Left ventricle myocardium inferior (tissue), 1 donor: ENCODE measurements at places on chromosomes 4 and X. TPM values are rescaled to one million over a fixed set of nuclear protein-coding genes. Genes with fewer than 3 reads are reported as not detected.

DNA sequence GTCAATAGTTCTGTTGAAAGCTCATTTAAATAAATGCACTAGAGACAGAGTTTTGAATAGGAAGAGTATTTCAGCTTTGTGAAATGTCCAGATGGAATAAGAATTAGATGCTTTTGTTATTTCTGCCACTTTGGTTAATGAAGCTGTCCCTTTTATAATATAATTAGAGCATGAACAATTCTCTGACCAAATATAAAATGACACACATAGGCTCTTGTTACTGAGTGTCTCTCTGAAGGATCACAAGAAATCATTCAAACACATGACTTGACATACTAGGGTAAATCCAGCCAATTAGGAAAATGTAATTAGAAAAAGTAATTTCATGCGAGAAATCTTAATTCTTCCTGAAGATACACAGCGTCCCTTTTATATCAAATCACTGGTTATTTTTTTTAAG is 68.4 kb upstream of the DDIT4L start:
- no peak for DNase-seq

- no peak for DNase-seq
These were observed 4.2 kb downstream of the MID1 start for GRCh38 chrX:10615931-10616774.

IL2 gene
- not detected for total RNA-seq

DNA sequence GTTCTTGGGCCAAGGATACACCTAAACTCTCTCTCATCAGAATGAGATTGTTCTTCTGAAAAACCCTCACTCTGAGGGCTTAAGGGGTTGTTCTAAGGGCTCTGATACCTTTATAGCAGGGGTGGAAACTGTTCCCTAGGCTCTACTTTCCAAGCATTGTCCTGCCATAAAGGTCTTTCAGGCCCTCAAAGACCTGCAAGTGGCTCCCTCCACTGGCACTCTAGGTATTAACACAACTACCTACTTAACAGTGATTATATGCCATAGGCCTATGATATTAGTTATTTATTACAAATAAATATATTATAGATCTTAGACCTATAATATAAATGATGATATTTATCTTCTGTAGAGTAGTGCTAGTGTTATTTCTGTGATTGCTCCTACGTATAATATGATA is 473.7 kb upstream of the RPS6KA3 start:
- DNase-seq, result no peak

DNA sequence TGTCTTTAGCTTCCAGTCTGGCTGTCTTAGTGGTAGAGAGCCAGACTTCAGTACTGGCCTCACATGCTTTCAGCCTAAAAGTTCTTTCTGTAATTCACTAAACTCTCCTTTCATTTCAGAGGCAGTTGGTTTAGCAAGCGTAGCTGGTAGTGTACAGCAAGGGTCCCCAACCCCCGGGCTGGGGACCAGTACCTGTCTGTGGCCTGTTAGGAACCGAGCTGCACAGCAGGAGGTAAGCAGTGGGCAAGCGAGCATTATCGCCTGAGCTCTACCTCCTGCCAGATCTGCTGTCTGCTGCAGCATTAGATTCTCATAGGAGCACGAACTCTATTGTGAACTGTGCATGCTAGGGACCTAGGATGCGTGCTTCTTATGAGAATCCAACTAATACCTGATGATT is 72.0 kb downstream of the QRFPR start:
- DNase-seq, result no peak

- DNase-seq, result no peak
These were observed 593.8 kb downstream of the SMARCA1 start for GRCh38 chrX:128929271-128930057.

GRCh38 chr4:20538905-20539304 is 161.4 kb upstream of the PACRGL start:
- no peak for DNase-seq

- DNase-seq, result no peak
These were observed 17.7 kb downstream of the OGT start for GRCh38 chrX:71550578-71550977.

DOK7 gene
- total RNA-seq, result 46.7 TPM

BEND2 gene
- total RNA-seq, result not detected

- no peak for DNase-seq
These were observed 37.6 kb upstream of the H2AZ1 start for GRCh38 chr4:99987681-99988080.

DNA sequence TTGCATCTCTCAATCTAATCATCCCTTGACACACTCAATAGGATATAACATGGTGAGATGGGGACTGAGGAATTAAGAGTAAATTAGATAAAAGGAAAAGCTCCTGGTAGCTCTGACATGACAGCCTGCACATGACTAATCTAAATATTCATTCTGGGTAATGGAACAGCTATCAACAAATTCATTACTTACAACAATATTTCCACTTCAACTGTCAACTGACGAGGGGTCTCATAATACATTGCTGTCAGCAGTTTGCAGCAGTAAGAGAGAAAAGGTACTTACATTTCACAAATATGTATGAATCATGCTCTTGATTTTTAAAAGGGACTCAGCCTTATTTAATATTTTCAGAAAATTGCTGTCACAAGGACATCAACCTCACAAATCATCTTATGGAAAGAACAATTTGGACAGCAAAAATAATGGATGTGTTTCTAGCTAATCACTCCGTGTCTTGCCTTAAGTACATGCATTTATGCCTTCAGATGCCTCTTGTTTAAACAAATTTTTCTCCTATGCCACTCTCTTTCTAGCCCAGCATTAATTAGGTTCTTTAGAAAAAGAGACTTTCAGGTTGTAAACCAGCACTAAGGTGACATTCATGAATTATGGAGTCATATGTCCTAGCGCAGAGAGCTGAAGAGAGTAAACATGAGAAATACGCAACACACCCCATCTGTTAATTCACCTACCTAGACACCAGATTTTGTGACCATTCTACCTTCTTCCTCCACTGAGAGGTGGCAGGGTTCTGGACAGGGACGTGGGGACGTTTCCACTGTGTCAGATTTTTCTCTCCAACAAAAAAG is 99.6 kb upstream of the TMEM150C start:
- no peak for DNase-seq

GJB1 gene
- not detected for total RNA-seq

- no peak for DNase-seq
These were observed 162.9 kb upstream of the USP9X start for GRCh38 chrX:40922307-40922706.

DNA sequence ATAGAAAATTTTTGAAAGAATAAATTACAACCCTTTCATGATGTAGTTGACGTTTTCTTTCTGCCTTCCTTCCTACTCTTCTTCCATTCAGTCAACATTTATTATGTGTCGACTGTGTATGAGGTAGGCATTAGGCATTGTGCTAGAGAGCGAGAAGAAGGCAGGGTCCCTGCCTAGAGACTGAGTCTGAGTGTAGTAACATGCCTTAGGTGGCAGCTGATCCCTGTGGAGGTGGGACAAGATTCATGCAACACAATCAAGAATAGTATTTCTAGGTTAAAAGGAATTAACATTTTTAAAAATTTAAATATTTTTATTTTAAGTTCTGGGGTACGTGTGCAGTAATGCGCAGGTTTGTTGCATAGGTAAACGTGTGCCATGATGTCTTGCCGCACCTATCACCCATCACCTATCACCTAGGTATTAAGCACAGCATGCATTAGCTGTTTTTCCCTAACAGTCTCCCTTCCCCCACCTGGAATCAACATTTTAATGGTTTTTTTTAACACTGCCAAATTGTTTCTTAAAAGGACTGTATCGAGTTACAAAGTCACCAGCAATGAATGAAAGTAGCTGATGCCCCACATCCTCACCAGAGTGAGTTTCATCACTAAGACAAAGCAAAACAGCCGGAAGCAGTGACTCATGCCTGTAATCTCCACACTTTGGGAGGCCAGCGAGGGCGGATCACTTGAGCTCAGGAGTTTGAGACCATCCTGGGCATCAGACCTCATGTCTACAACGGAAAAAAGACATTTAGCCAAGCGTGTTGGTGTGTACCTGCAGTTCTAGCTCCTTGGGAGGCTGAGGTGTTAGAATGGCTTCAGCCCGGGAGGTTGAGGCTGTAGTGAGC is 84.0 kb downstream of the WWC2 start:
- no peak for DNase-seq

DNA sequence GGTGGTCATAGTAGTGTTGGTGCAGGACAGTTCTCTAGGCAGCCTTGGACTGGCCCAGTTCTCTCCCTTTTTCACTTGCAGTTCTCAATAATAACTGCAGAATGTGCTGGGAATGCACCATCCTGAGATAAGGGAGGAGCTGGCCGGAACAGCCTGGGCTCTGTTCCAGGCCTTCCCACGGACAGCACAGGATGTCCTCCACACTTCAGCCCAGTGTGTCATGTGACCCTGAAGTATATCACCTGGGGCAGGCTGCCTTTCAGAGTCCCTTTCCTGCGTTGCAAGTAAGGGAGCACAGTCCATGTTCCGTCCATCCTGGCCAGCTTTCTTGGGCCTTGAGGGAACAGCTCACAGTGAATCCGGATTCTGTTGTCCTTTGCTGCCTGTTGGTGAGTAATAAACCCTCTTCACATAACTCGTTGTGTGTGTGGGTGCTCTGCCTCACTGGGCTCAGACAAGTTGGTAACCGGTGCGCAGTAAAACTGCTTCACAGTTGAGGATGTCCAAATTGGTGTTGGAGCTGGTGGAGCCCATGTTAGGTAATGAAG is 32.3 kb upstream of the BBS12 start:
- peak; percentile 77 for DNase-seq

DNA sequence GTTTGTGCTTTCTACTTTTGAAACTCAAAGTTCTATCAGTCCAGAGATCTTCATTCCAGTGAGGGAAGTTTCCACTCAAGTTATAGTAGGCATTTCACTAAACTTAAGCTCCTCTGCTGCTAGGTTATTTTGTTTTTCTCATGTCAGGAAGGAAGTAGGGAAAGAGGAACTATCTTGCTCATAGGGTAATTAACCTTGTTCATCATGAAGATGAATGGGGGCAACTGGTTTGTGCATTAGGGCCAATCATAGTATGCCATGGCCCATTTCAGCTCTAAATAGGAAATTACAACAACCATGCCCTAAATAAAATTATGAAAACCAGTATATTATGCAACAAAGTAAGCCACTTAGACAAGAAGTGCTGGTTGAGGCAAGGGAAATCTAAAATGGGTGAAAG is 804.7 kb upstream of the NDST4 start:
- no peak for DNase-seq

LGI2 gene
- 3.0 TPM for total RNA-seq

ENPEP gene
- 3.5 TPM for total RNA-seq

DNA sequence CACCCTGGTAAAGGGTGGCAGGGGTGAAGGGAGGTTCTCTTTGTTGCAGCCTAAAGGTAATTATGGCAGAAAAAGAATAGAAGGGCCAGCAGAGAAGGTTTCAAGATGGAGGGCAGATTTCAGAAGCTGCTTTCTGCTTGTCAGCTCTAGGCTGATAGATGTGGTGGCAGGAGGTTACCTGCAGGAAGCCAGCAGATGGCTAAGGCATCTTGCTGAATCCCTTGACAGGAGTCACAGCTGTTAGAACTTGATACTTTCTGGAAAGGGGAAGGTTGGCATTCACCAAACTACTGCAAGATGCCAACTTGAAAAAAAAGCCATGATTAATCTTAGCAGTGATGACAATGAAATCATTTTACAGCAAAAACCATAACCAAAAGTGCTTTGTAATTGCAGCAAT is 69.5 kb upstream of the CBLL2 start:
- DNase-seq, result no peak

RBM46 gene
- total RNA-seq, result not detected

RHOH gene
- 0.41 TPM for total RNA-seq

DNA sequence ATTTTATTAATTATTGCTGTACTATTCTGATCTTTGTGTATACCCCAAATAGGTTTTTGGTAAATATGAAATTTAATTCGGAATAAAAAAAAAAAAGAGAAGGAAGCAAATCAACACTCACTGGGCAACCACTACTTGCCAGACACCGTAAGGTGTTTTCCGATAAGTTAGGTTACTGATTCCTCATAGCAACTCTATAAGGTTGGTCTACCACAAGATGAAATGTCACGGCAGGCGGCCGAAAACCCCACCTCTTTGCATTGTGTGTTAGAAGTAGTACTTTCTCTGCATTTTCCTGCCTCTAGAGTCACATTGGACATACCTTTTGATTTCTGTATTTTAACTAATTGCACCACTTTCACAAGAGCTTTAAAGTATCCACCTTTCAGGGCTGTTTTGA is 44.5 kb upstream of the RASGEF1B start:
- DNase-seq, result no peak

- DNase-seq, result no peak
These were observed 393.7 kb downstream of the GASK1B start for GRCh38 chr4:157779081-157779480.

- no peak for DNase-seq
These were observed 303.7 kb downstream of the ARHGAP24 start for GRCh38 chr4:85778632-85779131.

- no peak for DNase-seq
These were observed 14.1 kb upstream of the BCOR start for GRCh38 chrX:40111868-40112267.

CLNK gene
- not detected for total RNA-seq

GRCh38 chrX:13338996-13339515 is 19.2 kb upstream of the ATXN3L start:
- DNase-seq, result no peak

VCX3B gene
- not detected for total RNA-seq

HSFX1 gene
- 3.0 TPM for total RNA-seq

GLRB gene
- total RNA-seq, result 12.0 TPM

GRCh38 chr4:68373513-68373912 is 23.6 kb upstream of the YTHDC1 start:
- peak; percentile 78 for DNase-seq

DNA sequence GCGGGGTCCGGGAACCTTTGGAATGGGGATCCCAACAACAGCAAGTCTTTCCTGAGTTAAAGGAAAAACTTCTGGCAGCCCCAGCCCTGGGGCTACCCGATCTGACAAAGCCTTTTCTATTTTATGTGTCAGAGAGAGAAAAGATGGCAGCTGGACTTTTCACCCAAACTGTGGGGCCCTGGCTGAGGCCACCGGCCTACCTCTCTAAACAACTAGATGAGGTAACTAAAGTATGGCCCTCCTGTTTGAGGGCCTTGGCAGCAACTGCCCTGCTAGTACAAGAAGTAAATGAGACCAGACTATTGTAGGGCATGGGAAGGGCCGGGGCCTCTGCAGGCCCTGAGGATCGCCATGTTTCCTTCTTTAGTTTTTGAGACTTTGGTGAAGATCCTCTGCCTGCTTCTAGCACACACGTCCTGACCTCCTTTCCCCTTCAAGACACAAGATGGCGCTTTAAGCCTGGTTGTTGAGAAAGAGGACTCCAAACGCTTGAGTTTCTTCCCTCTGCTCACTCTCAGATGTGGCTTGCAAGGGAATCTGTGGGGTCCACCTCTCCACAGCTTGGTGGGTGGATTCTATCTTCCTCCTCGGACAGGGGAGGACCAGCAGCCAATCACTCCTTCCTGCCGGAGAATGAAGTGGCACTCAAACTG is 18.5 kb upstream of the DRD5 start:
- DNase-seq, result no peak

SGMS2 gene
- total RNA-seq, result 21.4 TPM

MAGEC1 gene
- total RNA-seq, result not detected

UCHL1 gene
- 35.2 TPM for total RNA-seq

MEPE gene
- not detected for total RNA-seq

DNA sequence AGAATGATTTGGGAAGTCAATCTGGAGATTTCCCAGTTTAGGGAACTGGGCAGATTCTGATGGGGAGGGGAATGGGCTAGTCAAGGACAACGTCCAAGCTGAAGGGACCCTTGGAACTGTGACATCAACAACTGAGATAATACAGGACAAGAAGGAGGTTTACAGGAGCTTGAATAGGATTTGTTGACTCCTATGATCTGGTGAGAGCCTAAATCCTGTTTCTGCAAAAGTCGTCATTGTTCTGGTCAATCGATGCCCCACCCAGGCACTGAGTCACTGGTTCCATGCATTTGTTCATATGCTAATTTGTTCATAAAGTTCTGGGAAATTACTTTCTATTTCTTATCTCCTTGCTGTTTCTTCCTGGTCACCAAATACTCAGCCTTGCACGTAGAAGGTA is 15.3 kb upstream of the PDGFRA start:
- DNase-seq, result no peak
